GM12892 (cell line): ENCODE measurements at places on chromosomes 16 and 17.

- no peak for DNase-seq
Measured at GRCh38 chr16:23496821-23497542, 13.3 kb downstream of the GGA2 start.

GRCh38 chr17:80101011-80101945, at the start of gene GAA:
GAA (plus strand) TSS chr17:80101581; CDS start chr17:80104587, 3,006 bp downstream.
- peak; percentile 99 for DNase-seq

- DNase-seq = no peak
Measured at GRCh38 chr16:13421726-13422125, 498.2 kb upstream of the ERCC4 start.

GRCh38 chr16:83935858-83936255, 17.2 kb upstream of the OSGIN1 start:
- no peak for DNase-seq

GRCh38 chr17:34306466-34306865, 12.8 kb upstream of the CCL8 start:
- no peak for DNase-seq

DNA sequence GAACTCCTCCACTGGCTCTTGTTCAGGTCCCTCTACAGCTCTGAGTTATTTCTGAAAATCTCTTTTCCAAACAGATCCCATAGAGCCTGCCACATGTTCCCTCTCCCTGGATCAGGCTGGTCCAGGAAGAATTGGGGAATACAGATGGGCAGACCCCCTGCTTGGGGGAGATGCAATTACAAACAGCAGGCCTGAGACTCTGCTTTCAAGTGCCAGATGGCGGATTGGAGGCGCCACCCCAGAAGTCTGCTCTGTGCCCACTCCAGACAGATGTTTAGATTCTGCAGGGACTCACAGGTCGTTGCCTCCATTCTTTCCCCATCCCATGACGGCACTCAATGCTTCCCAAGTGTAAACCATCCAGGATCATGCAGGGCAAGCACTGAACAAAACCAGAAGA, 316.6 kb downstream of the SLC39A11 start:
- no peak for DNase-seq

DNA sequence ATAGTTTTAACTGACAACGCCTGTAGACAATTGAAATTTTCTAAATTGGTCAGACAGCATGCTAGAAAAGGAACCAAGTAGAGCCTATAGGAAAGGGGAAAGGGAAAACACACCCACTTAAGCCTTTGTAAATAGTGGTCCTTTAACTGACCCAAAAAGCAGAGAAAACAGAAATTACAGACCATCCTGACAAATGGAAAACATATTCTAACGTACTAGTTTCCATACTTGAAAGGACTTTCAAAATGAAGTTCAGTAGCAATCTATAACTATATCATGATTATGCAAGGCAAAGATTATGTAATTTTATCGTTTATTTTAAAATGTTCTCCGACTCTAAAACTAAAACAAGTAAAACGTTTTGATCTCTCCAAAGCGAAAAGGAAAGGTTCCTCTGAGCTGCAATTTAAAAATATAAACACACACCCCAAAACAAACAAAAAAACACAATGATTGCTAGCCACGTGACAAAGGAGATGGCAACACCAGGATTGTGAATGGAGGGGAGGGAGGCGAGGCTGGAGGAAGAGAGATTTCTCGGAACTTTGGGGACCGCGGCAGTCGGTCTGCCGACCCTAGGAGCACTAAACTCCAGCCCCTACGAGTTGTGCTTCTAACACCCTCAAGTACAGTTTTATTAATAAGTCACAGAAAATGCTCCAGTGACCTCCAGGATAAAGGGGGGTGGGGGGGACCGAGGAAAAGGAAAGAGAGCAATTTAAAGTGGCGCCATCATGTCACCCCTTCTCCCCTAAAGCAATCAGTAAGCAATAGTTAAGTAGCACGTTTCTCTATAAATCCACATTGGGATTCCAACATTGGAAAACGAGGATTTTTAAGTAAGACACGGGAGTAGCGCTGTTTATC, 1.7 kb downstream of the KANSL1 start:
- DNase-seq = peak; percentile 26

DNA sequence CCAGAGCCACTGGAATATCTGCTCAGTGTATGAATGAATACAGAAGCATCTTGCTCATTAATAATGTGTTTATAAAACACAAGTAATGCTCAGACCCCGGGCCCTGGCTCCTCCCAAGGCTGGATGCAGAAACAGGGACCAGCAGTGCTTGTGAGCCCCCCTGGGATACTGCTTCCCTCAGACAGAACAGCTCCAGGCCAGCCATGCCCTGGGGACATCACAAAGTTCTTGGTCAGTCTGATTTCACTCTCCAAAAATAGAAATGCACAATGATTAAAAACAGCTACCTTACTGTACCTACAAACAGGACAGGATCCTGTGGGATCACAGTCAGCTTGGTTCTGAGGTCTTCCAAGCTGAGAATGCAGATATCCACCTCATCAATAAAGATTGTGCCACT, 68.2 kb downstream of the ABCC12 start:
- DNase-seq = no peak

DNA sequence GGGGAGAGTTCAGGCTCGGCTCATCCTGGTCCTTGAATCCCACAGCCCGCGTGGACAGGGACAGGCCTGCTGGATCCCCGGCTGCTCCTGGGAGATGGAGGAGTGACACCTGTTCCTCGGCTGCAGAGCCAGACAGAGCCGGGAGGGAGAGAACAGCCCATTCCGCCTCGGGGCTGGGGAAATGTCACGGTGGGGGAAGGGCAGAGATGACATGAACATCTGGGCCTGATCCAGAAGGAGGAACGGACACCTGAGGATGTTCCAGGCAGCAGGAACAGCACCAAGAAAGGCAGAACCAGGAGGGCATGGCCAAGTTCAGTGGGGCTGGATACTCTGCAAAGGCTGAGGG, 2.1 kb downstream of the ZNF764 start:
- no peak for DNase-seq

DNA sequence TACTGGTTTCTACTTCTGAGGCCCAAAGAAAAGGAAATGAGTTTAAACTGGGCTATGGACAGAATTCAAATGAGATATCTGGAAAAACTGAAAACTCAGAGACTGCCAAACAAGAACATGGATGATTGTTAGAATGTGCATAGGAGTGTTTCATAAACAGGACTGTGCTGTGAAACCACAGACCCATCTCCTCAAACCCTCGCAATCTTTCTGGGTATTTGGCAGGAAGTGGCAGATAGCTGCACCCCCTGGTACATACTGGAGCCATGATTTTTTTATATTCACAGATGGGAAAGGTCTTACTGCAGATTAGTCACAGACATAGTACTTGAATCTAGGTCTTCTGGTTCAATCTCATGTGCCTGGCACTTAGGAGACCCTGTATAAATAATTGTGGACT, 145.0 kb downstream of the CCDC182 start:
- DNase-seq = no peak

GRCh38 chr17:10920558-10921108, 82.7 kb upstream of the PIRT start:
- no peak for DNase-seq

DNA sequence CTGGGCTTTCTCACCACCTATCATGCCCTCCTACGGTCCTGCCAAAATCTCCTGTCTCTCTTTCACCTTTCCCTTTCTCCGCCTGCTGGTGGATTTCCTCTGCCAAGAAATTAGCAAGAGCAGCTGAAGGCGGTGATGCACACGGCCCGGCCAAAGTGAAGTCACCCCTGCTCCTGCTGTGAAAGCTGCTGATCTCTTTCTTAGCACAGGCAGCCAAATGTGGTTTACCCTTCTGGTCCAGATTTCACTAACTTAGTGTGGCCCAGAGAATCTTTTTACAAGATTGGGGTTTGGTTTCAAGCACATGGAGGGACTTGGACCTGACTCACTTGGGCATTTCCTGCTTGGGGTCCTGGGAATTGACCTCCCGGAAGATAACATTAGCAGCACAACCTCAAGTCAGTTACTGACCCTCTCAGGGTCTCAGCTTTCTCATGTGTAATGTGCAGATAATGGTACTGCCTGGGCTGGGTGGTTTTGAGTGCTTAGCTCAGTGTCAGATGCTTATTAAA, 155.7 kb downstream of the SOCS1 start:
- no peak for DNase-seq
